ENCODE measurements at places on chromosomes 4 and X.

DNA sequence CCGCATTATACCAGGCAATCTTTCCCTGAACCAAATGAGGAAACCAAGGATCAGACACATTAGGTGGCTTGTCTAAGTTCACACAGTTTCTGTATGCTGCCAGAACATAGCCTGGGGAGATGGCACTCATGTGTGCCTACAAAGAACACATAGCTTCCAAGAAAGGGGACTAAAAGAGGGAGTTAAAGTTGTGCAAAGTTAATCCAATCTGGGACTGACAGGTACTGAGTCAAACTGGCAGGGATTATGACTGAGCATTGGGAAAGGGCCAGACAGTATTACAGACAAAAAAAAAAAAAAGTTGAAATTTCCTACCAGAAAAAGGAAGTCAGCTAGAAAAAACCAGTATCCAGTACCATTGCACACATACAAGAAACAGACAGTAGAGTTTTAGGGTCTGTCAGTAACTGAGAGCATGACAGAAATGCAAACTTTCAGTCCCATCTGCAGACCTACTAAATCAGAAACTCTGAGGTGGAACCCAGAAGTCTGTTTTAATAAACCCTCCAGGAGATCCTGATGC, 37.2 kb downstream of the ADAMTS3 start:
- DNase-seq: no peak

GRCh38 chr4:126451237-126451873, 1136.6 kb downstream of the FAT4 start:
- DNase-seq: no peak

- DNase-seq: no peak
Observed at GRCh38 chr4:665381-665750, 8.7 kb downstream of the ATP5ME start.

- no peak for DNase-seq
Observed at GRCh38 chrX:65941775-65942174, 98.1 kb downstream of the VSIG4 start.

GRCh38 chr4:55553441-55554201, 6.9 kb upstream of the CLOCK start:
- no peak for DNase-seq

GRCh38 chr4:108744307-108744706, 18.5 kb downstream of the ETNPPL start:
- no peak for DNase-seq

- DNase-seq: no peak
Observed at GRCh38 chrX:123084797-123085196, 99.3 kb upstream of the GRIA3 start.

GRCh38 chr4:174828845-174829701, at the start of gene GLRA3:
Gene GLRA3, minus strand, starts transcription at chr4:174829247. Its CDS starts 436 bp downstream, at chr4:174828811.
- no peak for DNase-seq

GRCh38 chr4:139501117-139501516, 47.2 kb downstream of the RAB33B start:
- no peak for DNase-seq

- DNase-seq: no peak
Observed at GRCh38 chr4:145043306-145043705, 54.7 kb downstream of the ANAPC10 start.

GRCh38 chr4:38174801-38175200, 214.6 kb downstream of the PTTG2 start:
- no peak for DNase-seq

GRCh38 chr4:77153006-77153405, 4.0 kb upstream of the CCNG2 start:
- no peak for DNase-seq

- no peak for DNase-seq
Observed at GRCh38 chr4:187656959-187657358, 338.6 kb upstream of the ZFP42 start.

GRCh38 chr4:56468097-56468422, 643 bp downstream of the SRP72 start:
- no peak for DNase-seq

- DNase-seq: no peak
Observed at GRCh38 chrX:11953615-11954014, 184.7 kb upstream of the FRMPD4 start.

DNA sequence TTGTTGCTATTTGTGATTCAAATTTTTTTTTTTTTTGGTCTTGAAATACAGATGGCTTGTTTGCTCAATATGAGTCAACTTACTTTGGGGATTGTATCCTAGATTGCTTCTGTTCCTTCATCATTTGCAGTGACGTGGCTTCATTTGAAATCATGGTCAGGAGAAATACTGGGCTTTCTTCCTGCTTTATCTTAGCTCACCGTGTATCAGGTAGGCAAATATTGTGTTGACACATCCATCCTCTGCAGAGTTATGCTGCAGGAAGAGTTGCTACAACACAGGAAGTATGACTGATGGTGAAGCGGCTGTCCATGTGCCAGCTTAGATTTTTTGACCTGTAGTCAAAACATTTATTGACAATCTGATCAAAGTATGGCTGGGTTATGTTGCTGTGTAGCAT, 232.2 kb downstream of the C4orf33 start:
- no peak for DNase-seq

DNA sequence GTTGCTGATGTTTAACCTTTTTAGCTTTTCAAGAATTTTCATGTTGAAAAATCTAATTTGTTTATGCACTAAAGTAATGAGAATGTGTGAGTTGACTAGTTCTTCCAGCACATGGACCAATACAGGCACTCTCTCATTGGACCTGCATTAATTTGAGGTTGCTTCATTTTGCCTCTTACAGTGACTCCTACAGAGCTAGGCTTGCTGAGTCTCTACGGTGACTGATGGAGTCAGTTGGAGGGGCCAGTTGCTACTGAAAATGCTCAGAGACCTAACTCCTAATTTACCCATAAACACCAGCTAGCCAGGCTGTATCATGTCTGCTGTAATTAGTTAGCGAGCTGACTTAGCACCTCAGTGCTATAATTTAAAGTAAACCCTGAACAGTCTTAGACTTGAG, 10.9 kb downstream of the MTHFD2L start:
- DNase-seq: no peak

DNA sequence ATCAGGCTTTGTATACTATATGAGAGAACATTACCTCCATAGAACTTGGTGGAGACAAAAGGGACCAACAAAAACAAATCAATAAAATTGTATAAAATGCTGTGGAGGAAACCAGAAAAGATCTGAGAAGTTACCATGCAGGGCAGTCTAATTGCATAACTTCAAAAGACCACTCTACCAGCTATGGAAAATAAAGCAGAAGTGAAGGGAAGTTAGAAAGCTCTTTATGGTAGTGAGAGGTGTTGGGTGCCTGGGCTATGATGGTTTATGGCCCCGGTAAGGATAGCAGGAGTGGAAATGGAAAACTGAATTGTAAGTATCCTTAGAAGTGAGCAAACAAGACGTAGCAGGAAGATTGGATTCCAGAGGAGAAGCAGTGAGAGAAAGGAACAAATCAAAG, 3.1 kb downstream of the TMEM184C start:
- no peak for DNase-seq

DNA sequence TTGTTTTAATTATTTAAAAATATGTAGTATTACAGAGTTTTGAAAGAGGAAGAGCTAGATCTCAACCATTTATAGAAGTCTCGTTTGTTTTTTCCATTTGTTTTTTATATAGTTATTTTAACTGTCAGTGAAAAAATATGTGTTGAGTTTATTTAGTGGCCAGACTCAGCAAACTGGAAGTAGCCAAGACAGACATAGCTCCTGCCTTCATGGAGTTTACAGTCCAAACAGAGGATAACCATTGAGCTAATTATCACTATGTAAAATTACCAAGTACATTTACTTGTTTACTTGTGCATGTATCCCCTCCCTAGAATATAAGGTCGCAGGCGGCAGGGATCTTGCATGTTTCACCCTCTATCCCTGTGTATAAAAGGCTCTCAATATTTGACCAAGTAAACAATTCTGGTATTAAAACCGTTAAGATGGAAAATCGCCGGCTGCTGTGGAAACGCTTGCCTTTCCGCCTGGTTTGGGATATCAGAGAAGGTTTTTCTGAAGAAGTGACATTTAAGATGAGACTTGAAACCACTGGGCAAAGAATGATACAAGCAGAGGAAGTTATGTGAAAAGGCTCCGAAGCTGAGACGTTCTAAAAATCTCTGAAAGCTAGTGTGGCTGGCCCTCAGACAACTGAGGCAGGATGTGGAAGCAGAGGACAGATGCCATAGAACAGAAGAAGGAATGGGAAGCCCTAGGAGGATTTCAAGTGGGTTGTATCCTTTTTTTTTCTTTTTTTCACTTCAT, 1.3 kb upstream of the CCNI start:
- DNase-seq: no peak

DNA sequence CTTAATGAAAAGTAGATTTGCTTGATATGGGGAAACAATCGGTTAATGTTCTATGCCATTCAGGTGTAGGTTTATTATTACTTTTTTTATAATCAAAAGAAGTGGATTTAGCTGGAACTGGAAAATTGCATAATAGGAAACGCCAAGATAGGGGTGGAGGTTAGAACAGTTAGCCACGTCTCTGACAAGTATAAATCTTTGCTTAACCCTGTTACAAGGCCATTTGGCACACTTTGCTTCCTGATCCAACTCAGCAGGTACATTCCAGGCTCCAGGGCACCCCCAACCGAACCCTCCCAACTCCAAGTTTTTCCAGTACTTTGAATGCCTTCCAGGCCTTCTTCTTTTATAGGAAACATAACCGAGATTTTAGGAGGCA, 50.6 kb upstream of the ACSL4 start:
- no peak for DNase-seq

GRCh38 chr4:89358935-89359638, 51.5 kb upstream of the GPRIN3 start:
- DNase-seq: no peak

DNA sequence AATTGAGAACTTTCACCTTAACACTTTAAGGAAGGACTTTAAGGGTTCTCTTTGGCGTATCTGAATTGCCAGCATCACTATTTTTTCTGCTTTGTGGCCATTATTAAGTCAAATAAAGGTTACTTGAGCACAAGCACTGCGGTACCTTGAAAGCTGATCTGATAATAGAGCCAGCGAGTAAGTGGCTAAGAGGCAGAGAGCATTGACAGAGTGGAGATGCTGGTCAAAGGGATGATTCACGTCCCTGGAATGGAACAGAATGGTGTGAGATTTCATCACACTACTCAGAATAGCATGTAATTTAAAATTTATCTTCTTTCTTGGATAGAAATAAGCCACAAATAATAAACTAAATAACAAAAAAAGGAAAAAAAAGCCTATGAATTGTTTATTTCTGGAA, 57.1 kb upstream of the NPFFR2 start:
- no peak for DNase-seq

DNA sequence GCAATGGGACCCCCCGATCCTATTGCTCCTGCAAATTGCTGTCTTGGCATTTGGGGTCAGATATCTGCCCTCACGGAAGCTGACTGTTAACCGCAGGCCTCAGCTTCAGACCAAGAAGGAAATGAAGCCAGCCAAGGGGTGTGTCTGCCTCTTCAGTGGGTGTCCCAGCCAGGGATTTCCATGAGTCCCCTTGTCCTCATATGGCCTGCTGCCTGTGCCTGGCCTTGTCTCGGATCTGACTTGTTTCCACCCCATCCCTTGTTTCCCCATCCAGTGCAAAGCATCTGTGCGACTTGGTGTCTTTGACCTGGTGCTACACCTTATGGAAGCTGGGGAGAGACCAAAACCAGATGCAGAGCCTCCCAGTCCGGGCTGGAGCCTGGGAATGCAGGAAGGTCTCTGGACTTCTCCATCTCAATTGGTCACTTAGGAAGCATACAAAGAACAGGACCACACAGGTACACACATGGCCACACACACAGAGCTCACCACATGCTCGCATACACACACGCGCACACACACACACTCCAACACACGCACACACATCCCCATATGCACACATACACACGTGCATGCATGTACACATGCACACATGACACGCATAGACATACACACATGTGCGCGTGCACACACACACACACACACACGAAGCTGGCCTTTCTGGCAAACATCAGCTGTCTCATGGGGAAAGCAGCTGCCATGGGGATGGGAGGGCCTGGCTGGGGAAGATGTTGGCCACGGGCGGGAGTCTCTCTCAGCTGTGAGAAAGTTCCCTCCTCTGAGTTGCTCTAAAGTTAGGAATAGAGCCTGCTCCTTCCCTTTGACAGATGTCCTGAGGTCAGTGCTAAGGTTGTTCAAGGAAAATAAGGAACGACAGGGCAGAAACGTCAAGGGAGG, 65.5 kb downstream of the CRMP1 start:
- no peak for DNase-seq

- no peak for DNase-seq
Observed at GRCh38 chr4:98939438-98939837, 10.5 kb upstream of the EIF4E start.

DNA sequence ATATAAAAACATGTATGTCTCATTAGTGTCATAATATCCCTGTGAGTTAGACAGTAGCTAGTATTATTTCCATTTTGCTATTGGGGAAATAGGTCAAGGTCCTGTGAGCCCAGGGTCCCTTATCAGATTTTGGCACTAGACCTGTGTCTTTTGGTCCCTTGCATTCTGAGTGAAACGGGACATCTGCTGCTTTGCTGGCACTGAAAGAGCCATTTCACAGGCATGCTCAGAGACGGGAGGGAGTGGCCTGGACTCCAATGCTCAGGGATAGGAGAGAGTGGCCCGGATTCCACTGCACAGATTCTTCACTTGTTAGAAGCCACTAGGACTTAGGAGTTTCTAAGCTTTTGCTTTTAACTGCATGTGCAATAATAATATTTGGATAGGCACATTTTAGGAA, 177.2 kb downstream of the TSPAN5 start:
- DNase-seq: no peak

- no peak for DNase-seq
Observed at GRCh38 chrX:37357436-37357835, 8.3 kb downstream of the PRRG1 start.

GRCh38 chr4:74896595-74896994, 36.3 kb upstream of the PARM1 start:
- DNase-seq: no peak

- no peak for DNase-seq
Observed at GRCh38 chr4:91258326-91258725, 1045.4 kb upstream of the GRID2 start.

GRCh38 chr4:106493086-106493485, 124.5 kb upstream of the GIMD1 start:
- no peak for DNase-seq

GRCh38 chr4:149245333-149245732, 570.3 kb downstream of the IQCM start:
- DNase-seq: no peak

GRCh38 chr4:74890341-74890740, 42.6 kb upstream of the PARM1 start:
- DNase-seq: no peak

- no peak for DNase-seq
Observed at GRCh38 chrX:137101273-137101990, 67.6 kb upstream of the GPR101 start.

DNA sequence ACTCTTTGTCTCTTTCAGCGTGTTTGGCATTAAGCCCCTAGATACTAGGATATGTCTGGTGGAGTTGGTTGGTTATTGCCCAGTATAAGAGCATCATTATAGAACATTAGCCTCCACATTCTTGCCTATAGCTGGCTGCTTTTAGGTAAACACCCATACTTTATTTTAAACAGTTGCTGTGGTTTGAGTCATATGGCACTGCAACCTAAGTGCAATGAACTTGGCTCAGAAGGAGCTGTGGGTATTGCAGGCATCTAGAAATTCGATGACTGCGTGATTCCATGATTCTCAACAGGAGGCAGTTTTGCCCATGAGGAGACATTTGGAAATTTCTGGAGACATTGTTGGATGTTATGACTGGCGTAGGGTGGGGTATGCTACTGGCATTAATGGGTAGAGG, 49.5 kb downstream of the DCLK2 start:
- no peak for DNase-seq
